ENCODE measurements at places on chromosomes 7 and 10.

DNA sequence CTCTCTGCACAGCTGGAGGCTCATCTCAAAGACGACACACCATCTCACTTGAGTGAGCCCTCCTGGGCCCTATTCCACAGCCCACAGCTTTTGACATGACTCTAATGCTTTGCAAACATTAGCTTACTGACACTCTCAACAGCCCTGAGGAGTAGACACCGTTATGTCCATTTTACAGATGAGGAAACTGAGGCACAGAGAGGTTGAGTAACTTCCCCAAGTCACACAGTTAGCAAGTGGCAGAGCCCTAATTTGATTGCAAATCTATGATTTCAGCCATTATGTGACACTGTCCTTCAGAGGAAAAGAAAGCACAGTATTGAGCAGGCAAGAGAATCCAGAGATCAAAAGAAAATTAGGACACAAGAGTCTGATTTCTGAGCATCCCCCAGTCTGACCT lies 16.0 kb downstream of the SLC25A13 start:
- no peak for DNase-seq

DNA sequence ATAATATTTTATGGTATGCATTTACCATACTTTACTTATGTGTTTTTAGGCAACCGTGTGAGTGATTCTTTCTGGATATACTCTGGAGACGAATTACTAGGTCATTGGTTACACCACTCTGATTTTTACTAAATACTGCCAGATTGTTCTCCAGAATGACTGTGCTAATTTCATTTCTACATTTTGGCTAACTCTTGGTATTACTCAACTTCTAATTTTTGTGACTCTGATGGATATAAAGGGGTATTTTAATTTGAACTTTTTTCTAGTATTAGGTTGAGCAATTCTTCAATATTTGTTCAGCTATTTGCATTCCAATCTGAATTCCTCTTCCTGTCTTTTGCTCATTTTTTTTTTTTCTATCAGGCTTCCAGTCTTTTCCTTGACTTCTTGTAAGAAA lies 223.6 kb downstream of the MDFIC start:
- DNase-seq: no peak

GRCh38 chr7:25549271-25549921 lies 321.1 kb upstream of the NPVF start:
- DNase-seq: no peak

DNA sequence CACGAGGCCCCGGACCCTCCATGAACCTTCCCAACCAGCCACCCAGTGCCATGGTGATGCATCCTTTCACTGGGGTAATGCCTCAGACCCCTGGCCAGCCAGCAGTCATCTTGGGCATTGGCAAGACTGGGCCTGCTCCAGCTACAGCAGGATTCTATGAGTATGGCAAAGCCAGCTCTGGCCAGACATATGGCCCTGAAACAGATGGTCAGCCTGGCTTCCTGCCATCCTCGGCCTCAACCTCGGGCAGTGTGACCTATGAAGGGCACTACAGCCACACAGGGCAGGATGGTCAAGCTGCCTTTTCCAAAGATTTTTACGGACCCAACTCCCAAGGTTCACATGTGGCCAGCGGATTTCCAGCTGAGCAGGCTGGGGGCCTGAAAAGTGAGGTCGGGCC lies 90.6 kb upstream of the PDCD4 start:
- no peak for DNase-seq
